Hematopoietic multipotent progenitor cell treated with erythropoietin and hydrocortisone succinate and interleukin-3 and kit ligand, for 6 days (in vitro differentiated cells): ENCODE measurements at places on chromosomes 7 and 10.

GRCh38 chr10:71214641-71215559 is 2.5 kb downstream of the UNC5B start:
- DNase-seq: no peak

DNA sequence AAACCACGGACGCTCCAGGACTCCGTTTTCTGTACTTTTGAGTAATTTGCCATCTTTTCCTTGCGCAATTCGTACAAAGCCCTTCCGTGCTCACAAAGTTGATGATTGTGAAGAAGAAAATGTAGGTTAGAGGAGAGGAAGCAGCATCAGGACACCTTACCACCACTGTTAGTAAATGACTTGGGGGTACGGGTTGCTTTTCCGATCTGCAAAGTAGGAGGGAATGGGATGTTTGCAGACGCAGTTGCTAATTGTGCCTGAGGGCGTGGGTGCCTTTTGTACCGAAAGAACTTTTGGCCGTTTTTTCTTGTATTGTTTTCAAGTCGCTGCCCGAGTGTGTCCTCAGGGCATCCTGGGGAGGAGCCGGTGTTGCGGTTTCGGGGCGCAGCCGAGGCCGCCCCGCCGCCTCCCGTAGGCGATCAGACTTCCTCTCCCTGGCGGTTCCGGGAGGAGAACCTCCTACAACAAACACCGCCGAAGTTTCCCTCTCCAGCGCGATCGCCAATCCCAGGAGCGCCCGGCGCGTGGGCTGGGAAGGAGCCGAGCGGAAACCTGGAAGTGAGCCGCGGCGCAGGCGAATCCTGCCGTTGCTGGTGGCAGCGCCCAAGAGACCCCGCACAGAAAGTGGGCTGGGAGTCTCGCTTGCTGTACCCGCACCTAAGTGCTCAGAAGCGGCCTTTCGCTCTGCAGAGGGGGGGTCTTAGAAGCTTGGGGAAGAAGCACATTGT is 1.0 kb downstream of the PRR15 start:
- peak; percentile 85 for DNase-seq

DNA sequence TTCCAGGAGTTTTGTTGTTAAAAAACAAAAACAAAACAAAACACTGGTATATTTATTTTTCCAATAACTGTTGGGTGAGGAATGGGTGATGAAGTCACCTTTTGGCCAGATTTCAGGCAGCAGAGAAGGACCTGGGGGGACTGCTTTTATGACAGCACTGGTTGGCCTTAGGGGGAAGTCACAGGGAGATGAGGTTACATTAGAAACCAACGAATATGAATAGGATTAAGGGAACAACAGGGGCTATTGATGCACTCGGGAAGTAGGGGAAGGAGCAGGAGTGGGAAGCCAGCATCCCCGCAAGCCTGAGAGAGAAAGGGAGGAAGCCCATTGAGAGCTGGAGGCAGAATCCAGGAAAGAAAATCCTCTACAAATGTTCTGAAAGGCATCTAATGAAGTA is 958.4 kb downstream of the TYW1 start:
- no peak for DNase-seq

DNA sequence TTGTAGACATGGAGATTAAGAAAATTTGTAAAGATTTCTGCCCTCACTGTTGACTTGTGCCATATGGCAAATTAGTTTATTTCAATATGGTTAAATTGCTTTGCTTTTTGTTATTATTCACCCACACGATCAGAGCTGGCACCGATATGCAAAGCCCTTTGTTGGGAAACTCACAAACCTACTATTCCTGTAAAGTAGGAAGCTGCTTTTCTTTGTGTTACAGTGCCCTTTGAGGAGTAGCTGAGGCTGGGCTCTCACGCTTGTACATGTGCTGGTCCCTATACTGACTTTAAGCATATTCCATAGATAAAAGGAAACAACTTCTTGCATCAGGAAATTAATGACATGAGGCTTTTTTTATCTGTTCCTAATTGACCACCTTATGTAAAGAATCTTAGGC is 17.6 kb upstream of the AOAH start:
- no peak for DNase-seq

- DNase-seq: no peak
Measured at GRCh38 chr10:88026031-88026430, 162.6 kb downstream of the PTEN start.

GRCh38 chr10:14008740-14009080 is 322.0 kb downstream of the FRMD4A start:
- DNase-seq: no peak

- DNase-seq: no peak
Measured at GRCh38 chr7:153524070-153524601, 528.1 kb upstream of the DPP6 start.

DNA sequence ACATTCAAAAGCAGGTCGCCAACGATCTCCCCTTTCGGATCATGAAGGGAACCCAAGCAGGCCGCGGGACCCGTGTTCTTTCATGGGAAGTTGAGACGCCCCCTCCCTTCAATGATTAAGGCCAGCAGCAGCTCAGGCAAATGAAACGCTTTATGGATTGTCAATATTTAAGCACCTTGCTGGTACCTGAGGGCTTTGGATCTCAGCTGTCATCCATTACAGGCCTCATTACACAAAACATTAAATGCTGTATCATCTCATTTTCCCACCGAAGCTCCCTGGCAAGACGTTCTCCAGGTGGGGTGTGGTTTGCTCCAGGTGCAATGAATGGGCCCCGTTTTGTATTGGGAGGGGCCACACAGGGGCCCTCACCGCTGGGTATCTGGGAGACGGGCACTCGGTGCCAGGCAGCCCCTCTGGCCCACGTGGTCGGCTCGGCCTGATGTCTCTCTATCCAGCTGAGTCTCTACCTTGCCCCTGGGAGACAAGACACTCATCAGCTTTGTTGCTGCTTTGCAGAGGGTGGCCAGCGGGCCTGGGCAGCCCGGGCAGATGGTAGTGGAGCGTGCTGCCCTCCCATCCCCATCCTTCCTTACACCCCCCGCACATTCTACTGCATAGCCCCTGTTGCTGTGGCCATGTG is 456.1 kb upstream of the FOXK1 start:
- no peak for DNase-seq

DNA sequence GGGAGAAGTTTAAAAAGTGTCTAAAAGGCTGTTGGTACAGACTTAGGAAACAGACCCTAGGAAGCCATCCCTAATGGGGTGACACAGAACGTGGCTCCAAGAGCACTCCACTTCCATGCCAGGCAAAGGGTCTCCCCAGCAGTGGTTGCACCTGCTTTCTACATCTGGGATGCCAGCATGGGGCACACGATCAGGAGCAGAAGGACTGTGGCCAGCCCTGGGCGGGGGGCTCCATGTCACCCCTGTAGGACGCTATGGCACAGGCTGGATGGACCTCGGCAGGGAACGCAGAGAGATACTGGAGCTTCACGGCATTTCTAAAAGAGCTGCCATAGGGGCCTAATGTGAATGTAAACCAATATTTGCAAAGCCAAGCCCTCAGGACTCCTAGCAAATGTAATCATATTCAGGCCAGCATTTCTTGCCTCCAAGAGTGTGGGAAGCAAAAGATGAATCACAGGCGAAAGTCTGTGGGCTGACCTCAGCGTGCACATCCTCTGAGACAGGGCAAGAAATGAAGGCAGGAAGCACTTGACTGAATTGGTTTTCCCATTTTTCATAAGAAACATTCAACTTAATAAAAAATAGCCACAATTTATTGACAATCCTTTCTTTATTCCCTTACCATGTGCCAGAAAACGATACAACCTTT is 93.9 kb downstream of the ATXN7L1 start:
- no peak for DNase-seq

- DNase-seq: no peak
Measured at GRCh38 chr10:102713539-102713813, 721 bp downstream of the ARL3 start.

DNA sequence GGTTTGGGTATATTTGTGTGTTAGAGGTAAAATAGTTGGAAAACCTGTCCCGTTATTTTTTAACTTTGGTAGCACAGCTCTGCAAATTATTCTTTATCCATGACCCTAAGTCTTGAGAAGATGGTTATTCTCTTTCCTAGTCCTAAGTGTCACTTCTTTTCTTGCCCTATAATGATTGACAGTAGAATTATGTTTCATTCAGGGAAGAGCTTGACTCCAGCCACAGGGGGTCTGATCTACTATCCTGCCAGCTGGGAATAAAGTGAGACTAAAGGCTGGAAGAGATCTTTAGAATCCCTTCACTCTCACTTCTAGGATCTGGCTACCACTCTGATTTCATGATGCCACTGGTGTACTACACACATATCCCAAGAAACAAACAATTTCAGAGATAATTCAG is 90.4 kb downstream of the PHTF2 start:
- DNase-seq: no peak
